ENCODE measurements at places on chromosomes 7 and 10.
A peak's percentile ranks its signal among the peaks of the same experiment; 100 is the strongest.

DNA sequence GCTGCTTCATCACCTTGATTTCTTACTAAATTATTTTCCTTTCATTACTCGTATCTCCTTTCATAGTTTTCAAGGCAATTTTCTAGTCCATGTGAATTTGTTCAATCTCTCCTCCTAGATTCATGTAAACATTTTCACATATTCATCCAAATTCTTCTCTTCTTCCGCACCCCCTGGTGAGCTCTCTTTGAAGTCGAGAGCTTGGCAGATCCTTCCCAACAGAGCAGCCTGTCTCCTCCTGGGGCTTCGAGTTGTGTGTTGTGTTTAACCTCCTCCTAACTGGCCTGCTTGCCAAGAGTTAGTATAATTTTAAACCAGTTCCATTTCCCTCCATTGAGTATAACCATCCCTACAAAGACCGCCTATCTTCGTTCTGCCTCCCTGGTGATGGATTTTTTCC is 272.4 kb upstream of the CELF2 start:
- DNase-seq = no peak

DNA sequence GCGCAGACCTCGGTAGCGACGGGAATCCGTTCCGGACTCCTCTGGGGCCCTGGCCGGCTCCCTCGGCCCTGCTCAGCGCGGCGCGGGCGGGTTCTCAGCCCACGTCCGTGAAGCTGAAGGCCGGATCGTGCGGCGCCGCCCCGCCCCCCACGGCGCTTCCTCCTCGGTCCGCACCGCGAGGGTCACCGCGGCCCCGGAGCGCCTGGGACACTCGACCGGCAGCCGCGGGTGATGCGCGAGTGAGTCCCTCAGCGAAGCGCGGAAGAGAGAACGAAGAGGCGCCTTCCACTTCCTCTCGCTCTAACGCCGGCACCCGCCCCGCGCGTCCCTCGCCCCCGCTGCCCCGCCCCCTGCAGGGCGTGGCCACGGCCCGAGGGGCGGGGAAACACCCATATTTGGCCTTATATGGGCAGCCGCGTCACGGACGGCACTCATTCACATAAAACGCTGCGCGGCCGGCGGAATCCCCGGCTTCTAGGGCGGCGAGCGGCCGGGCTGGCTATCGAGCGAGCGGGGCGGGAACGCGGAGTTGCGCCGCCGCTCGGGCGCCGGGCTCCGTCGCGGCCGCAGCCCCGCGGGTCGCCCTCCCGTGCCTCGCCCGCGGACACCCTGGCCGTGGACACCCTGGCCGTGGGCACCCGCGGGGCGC is at the start of gene DUSP5:
Gene DUSP5, plus strand, starts transcription at position 470 of the 649 bp plus-strand sequence. CDS start 215 bp downstream, outside the sequence.
- peak; percentile 91 for DNase-seq

GRCh38 chr7:97468493-97468892 is 263.4 kb upstream of the TAC1 start:
- no peak for DNase-seq

DNA sequence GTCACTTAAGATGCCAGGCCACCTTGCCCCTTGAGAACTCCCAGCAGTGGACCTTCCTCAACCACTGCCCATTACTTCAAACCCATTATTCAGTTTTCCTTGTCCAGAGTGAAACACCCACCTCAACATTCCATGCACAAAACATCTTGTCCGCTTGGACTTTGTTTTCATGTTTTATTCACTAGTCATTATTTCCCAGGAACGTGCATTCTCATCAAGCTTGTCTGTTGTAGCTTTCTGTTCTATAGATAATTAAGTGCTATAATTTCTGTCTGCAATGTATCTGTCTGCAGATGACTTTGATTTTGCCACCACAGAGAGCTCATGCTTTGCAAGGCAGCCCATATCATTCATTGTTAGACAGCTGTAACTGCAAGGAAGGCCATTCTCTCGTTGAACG is 117.4 kb downstream of the RAB18 start:
- DNase-seq = no peak

DNA sequence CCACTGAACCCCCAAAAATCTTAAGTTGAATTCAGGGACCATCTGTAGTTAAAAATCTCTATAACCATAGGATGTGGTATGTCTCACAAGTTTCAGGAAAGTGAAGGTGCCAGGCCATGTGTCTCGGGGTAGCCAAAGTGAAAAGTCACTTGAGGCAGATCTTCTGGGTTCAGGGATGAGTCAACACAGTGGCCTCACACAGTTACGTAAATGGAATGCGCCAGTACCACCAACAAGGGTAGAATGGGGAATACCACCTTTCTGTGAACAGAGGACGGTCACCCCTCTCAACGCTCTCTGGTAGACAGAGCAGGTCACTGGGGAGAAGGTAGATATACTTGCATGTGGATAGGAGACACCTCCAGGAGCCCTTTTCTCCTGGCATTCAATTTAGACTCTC is 71.4 kb downstream of the ELMO1 start:
- no peak for DNase-seq

DNA sequence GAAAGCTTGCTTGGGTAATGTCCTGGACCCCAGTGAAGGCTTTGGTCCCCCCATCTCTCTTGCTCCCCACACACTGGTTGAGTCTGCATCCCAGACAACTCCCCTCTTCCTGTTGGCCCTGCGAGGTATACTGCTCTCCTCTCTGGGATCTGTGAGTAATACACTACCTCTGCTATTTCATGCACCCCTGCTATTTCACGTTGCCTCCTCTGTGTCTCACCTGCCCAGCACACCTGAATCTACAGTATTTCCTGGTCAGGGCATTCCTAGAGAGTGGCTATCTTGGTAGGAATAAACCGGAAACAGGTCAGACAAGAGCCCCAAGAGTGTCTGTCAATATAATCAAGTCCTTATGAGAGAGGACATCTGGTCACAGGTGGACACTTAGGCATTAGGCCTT is 114.3 kb upstream of the ODAD2 start:
- DNase-seq = no peak

DNA sequence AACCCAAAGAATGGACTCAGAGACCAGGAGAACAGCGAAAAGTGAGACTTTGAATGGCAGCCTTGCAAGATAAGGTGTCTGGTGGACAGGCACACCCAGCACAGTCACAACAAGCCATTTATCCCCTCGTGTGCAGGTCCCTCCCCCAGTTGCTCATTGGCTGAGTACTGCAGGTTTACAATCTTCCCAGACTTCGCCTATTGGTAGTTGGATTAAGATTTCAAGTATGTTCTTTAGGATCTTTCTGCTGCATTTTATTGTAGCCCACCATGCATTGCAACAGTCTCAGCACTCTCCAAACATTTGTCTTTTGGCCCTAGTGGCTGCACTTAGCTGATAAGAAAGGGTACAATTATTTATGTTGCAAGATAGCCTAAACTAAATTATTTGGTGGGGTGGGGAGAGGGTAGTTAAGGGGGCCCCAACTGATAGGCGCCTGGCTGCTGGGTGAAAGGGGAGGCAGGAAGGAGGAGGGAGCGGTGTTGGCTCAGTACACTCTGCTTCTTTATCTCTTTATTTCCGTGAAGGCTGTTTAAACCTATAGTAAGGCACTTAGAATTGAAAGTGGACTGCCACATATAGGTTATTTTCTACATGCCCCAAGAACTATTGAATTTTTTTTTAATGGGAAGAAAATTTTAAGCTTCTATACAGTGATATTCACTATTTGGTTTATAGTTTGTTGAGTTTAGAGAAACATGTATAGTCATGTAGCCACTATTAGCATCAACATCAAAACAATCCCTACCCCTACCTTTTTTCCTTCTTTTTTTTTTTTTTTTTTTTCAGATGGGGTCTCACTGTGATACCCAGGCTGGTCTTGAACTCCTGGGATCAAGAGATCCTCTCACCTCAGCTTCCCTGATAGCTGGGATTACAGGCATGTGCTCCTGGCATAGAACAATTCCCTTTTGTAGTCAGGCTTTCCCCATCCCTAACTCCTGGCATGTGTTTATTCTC is 54.2 kb downstream of the GUSB start:
- no peak for DNase-seq

- no peak for DNase-seq
Measured at GRCh38 chr10:110447886-110448285, 49.8 kb upstream of the DUSP5 start.

- no peak for DNase-seq
Measured at GRCh38 chr7:64747802-64748201, 46.4 kb upstream of the ZNF138 start.

- DNase-seq = no peak
Measured at GRCh38 chr10:71771821-71772617, 1.3 kb downstream of the VSIR start.

GRCh38 chr7:10939237-10939910 is 34.3 kb upstream of the PHF14 start:
- no peak for DNase-seq

GRCh38 chr7:122140918-122141317 is 3.1 kb downstream of the AASS start:
- no peak for DNase-seq

GRCh38 chr10:71302451-71302850 is 16.6 kb upstream of the SLC29A3 start:
- DNase-seq = no peak

All from stimulated activated CD4-positive, alpha-beta T cell treated with anti-CD3 and anti-CD28 coated beads, TNF-alpha, amount 100 ng/mL, for 24 hours (primary cell).